H7 (cell line): ENCODE measurements at places on chromosomes 7 and 10.

DNA sequence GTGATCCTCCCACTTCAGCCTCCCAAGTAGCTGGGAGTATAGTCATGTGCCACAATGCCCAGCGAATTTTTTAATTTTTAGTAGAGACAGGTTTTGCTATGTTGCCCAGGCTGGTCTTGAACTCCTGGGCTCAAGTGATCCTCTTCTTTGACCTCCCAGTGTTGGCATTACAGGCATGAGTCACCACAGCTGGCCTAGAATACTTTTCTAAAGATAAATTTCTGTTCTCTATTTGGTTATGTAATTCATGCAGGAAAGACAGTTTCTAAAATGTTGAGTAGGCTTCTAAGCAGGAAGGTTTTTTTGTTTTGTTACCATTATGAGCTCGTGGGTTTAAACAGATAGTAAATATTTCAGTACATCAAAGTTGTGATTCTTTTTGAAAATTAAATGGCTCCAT is 5.0 kb downstream of the RBAK start:
- DNase-seq, result no peak

GRCh38 chr7:68699090-68699711 is 899.1 kb upstream of the AUTS2 start:
- DNase-seq, result no peak

DNA sequence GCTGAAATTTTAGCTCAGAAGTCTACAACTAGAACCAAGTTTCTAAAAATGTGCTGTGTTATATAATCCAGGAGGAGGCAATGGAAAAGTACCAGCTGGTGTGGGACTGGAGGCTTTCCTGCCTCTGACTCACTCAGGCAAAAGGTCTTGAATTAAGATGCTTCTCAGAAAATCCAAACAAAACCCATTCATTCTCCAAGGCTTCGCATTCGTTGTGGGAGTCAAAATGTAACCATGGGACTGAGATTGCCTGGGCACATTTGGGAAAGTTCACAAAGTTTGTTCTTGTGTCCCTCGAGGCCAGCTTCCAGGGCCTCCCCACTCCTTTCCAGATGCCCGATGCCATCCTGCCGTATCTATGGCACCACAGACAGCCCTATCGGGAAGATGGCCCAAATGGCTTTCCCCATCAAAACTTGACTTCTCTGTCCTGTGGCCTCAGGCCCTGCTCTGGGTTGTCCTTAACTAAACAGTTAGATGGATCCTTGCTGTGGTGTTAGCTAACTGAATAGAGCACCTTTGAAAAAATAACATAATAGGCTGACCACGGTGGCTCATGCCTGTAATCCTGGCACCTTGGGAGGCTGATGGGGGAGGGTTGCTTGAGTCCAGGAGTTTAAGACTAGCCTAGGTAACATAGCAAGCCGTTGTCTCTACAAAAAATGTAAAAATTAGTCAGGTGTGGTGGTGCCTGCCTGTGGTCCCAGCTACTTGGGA is 180.5 kb downstream of the PFKFB3 start:
- DNase-seq, result no peak

GRCh38 chr10:132723330-132723970 is 62.5 kb downstream of the NKX6-2 start:
- no peak for DNase-seq

- no peak for DNase-seq
Measured at GRCh38 chr7:44401692-44402091, 76.3 kb upstream of the CAMK2B start.

DNA sequence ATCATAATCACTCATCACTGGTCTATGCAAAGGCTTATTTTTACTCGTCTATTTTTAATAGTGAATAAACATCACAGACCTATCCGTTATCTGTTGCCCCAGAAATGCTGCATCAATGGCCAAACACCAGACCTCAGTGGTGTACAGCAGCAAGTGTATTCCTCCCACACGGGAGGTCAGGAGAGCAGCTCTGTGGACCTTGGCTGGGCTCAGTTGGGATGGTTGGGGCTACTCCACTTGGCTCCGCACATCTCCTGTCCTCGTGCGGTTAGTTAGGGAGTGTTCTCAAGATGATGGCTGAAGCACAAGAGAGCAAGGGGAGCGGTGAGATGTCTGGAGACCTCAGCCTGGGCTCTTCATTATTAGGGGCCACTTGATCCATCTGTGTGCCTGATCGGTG is 2.0 kb downstream of the AKR1E2 start:
- DNase-seq, result no peak

GRCh38 chr10:89853781-89854191 is 152.4 kb downstream of the KIF20B start:
- peak; percentile 84 for DNase-seq

- no peak for DNase-seq
Measured at GRCh38 chr7:94590526-94591162, 65.3 kb downstream of the SGCE start.

DNA sequence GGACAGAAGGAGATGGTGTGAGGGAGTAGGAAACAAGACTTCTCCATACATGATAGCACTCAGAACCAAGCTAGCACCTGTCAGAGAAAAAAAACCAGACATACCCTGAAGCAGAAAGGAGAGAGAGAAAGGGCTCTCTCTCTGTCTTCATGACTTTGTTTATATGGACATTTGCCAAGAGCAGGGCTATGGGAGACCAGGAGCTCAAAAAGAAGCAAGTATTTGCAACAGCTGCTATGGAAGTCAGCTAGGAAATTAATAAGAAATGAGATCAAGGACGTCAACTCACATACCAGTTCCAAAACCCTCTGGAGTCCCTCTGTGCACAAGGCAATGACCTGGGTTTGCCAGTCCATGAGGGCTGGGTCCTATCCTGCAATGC is 111.6 kb downstream of the SGMS1 start:
- no peak for DNase-seq
